Esophagus mucosa (tissue), 1 donor: ENCODE measurements at places on chromosomes 12 and 14.
A peak's percentile ranks its signal among the peaks of the same experiment; 100 is the strongest.

DNA sequence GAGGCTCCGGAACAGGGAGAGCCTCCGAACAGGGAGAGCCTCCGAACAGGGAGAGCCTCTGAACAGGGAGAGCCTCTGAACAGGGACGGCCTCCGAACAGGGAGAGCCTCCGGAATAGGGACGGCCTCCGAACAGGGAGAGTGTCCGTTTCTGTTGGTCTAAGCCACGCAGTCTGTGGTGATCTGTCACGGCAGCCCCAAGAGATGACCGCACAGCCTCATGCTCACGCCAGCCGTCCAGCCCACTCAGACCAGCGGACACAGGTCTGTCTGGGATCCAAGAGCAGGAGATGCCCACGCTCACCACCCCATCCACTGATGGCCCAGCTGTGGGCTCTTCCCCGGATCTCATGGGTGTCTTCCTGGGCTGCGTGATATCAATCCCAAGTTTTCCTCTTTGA, 33.3 kb downstream of the GALNT9 start:
- ATAC-seq, result no peak

DNA sequence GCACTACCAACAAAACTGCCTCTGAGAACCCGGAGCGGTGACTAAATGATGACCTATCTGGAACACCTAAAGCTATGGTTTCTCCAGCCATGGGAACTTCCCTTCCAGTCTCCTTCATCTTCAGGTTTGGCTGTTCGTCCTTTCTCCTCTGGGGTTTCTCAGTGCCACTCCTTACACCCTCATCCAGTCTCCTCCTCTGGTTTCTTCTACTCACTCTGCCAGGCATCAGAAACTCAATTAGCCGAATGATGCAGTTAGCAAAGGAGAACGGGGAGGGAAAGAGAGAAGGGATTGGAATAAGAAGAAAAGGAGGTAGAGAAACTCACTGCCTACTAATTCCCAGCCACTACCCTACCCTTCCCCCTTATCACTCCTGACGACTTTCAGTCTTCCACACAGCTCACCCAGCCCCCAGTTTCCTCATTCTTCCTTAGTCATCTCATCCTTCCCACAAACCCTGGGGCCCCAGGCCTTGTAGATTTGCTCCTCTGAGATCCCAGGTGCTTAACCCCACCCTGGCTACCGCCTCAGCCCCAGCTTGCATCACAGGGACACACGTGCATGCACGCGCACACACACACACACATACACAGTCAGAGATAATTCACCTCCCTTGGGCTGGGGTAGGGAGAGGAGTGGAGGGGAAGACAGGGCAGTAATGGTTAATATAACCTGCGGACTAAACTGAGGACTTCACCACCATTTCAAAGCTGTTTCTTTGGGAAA, 13.0 kb downstream of the FGD6 start:
- ATAC-seq, result peak; percentile 92

DNA sequence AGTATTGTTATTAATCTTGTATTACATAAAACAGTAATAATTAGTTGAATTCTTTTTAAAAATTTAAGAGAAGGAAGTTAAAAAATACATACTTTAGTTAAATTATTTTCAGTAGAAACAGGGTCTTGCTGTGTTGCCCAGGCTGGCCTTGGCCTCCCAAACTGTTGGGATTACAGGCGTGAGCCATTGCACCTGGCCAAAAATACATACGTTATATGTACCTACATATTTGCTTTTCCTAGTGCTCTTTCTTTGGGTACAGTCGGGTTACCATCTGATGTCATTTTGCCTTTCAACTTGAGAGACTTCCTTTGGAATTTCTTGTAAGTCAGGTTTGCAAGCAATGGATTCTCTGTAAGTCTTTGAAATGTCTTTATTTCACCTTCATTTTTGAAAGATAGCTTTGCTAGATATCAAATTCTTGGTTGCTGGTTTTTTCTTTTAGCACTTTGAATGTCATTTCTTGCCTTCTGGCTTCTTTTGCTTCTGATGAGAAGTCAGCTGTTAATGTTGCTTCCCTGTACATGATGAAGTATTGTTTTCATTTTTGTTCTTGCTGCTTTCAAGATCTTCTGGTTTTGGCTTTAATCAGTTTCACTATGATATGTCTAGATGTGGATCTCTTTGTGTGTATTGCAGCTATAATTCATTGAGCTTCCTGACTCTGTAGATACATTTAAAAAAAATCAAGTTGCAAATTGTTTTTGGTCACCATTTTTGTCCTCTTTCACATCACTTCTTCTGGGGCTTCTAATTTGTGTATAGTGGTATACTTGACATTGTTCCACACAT, 84.4 kb downstream of the SPATS2 start:
- no peak for ATAC-seq

DNA sequence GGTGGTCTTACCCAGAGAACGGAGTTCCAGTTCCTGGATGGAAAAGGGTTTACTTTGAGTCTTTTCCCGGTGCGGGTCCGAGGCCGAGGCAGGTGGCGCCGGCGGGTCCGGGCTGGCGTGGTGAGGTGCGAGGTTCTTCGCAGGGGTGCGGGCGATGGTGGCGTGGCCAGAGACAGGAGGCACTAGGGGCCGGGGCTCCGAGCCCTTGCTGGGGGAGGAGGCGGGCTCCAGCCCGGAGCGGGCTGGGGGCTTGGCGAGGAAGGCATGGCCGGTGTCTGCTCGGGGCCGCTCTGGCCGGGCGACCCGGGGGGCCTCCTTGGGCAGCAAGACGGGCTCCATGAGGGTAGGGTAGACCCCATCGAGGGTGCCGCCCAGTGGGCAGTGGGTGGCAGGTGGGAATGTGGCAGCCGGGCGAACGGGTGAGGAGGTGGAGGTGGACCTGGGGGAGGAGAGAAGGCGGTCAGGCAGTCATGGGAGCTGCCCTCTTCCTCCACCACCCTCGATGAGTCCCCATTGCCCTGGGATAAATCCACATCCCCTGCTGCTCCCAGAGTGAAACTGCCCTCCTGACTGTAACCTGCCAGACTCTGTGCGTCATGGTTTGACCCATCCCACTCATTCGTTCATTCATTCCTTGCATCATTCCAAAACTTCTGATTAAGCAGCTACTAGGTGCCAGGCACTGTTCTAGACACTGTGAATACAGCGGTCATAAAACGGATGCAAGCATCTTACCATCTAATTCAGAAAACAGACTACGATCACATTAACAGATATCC, 42.0 kb downstream of the RFLNA start:
- ATAC-seq, result no peak

DNA sequence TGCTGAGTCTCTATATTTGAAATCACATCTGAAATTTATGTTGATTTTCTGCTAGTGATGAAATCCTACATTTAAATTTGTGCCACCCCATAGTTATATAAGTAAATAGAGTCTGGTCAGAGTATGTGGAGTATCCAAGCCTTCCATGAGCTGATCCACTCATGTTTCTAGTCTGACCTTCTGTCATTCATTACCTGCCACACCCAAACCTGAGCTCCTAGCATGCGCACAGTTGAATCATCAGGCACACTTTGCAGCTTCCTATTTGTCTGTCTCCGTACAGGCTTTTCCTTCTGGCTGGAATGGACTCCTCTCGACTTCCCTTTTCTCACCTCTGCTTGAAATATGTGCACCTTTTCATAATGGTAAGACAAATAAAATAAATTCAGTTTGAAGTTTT, 45.3 kb upstream of the LRIG3 start:
- peak; percentile 69 for ATAC-seq
